ENCODE measurements at places on chromosomes 2 and 18. TPM values are rescaled to one million over a fixed set of nuclear protein-coding genes. Genes with fewer than 3 reads are reported as not detected.
A peak's percentile ranks its signal among the peaks of the same experiment; 100 is the strongest.

The SEMA4C gene
- total RNA-seq, result 29.7 TPM

The LIPG gene
- total RNA-seq, result 2.2 TPM

The GCC2 gene
- 39.8 TPM for total RNA-seq

The SPHKAP gene
- not detected for total RNA-seq

The VIL1 gene
- total RNA-seq, result under 0.01 TPM

The CHMP1B gene
- 63.7 TPM for total RNA-seq

The SEPTIN10 gene
- 101 TPM for total RNA-seq

The GLI2 gene
- 3.8 TPM for total RNA-seq

The HTR2B gene
- 5.3 TPM for total RNA-seq

The ABCG8 gene
- not detected for total RNA-seq

The DSG4 gene
- total RNA-seq, result not detected

The PPP1R1C gene
- total RNA-seq, result 0.29 TPM

The ANKRD36C gene
- total RNA-seq, result 42.7 TPM

The MROH2A gene
- not detected for total RNA-seq

GRCh38 chr18:25279556-25279955, 72.4 kb downstream of the ZNF521 start:
- DNase-seq, result no peak

DNA sequence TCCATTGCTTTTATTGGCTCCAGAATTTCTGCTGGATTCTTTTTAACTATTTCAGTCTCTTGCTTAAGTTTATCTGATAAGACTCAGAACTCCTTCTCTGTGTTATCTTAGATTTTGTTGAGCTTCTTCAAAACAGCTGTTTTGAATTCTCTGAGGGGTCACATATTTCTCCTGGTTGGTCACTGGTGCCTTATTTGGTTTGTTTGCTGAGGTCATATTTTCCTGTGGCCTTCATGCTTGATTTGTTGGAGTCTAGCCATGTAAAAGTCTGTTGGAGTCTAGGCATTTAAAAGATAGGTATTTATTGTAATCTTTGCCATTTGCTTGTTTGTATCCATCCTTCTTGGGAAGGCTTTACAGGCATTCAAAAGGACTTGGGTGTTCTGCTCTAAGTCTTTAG, 398.7 kb downstream of the DSEL start:
- no peak for DNase-seq

- DNase-seq, result no peak
These were observed 34.3 kb upstream of the RMP24 start for GRCh38 chr18:35938158-35938557.

GRCh38 chr2:219056896-219057708, 3.6 kb downstream of the IHH start:
- peak; percentile 72 for DNase-seq

DNA sequence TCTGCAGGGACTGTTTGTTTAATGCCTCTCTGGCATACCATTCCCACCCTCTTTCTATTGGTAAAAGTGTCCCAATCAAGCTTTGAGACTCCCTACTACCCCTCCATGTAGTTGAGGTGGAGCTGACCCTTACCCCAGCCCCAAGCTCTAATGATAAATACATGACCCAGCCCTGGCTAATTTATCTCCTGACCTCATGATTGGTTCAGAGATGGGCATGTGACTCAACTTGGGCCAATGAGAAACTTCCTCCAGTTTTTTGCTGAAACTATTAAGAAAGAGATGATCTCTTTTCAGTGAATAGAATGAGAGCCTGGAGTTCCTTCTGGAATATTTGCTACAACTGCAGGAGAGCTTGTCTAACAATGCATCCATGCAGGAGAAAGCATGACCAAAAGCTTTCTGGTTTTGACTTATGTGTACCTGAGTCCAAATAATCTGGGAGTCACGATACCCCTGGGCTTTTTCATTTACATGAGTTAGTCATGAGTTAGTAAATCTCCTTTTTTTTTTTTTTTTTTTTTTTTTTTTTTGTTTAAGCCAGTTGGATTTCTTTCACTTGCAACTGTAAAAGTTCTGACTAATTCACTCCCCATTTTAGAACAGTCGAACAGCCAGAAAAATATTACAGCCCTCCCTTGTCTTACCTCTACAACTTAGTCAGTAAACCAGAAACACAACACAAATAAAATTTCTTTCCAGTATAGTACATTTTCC, 66.5 kb upstream of the TLK1 start:
- DNase-seq, result no peak

DNA sequence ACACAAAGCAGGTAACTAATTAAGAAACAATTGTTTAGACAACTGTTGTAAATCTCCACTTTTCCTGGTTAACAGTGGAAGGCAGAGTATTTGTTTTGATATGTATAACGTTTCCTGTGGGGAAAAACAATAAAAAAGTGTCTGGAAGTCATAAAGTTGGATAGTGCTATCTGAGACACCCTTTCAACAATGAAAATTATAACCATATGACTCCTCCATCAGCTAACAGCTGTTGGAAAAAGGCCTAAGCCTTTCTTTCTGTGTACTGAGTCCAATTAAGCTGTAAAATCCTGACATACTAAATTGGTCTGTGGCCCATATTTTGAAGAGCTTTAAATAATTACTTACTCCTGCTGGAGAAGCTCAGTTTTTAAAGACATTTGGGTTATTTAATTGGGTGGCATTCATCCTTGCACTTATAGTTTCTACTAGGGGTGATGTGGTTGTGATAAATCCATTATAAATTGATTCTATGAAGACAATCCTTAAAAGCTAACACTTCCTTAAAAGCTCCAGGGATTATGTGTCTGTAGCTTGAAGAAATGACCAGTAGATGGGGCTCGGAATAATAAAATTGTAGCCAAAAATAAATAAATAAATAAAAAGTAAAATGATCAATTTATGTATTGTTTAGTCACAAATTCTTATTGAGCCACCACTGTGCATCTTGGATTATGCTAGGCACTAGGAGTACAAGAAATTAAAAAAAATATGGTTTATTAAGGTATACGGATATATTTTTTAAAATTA, 698.1 kb upstream of the NXPH2 start:
- no peak for DNase-seq

- DNase-seq, result peak; percentile 83
These were observed 764 bp downstream of the MBD2 start for GRCh38 chr18:54223568-54224241.

DNA sequence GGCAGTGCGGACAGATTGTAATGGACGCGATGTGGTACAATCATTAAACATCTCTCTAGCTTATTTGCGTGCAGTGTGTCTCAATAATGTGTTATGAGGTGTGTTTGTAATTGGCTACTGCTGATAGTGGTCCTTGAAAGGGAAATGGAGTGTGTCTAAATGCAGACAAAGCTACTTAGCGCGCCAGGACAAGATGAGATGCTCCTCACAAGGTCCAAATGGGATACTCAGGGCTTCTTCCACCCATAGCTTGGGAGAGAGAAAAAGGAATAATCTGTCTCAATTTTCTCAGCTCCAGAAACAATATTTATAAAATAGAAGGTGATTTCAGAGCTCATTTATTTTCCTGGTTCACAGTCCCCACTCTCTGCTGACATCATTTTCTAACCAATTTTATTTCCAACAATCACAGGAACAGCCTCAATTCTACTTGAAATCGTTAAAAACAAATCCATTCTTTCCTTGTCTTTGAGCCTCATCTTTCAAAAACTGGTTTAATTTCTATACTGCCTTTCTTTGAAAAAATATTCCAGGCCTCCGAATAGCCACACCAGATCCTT, 28.5 kb downstream of the GALNT14 start:
- no peak for DNase-seq

- no peak for DNase-seq
These were observed 96.7 kb upstream of the LMAN1 start for GRCh38 chr18:59455728-59456276.

DNA sequence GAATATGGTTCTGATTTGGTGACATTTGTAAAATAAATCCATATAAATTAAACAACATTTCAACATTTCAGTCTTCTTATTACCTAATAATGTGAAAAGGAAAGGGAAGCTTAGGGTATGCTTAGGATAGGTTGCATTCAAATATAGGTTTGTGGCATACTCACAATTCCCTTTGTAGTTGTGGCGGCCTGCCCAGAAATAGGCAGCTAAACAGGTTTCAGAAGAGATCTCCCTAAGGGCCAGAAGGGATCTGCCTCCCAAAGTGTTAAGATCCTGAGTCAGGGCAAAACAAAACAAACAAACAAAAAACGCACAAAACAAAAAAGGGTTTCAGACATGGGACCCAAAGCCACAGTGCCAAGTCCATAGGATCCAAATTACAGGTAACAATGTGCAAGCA, 41.4 kb upstream of the TCF7L1 start:
- DNase-seq, result no peak

- peak; percentile 34 for DNase-seq
These were observed 74.4 kb upstream of the CTDP1 start for GRCh38 chr18:79604913-79605880.

DNA sequence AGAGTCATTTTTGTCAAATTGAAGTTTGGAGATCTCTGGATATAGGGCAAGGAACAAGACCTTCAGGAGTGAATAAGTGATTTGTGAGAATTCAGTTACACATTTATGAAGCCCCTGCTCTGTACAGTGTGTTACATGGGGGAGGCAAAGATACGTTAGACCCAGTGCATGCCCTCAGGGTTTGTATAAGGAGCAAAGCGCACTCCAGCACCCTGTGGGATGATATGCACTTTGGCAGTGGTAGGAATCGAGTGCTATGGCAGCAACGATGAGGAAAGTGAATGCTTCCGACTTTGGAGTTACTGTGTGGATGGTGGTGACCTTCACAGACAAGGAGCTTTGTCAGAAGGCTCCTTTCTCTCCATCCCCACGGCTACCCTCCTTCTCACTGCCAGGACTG, 74.3 kb upstream of the ALPP start:
- no peak for DNase-seq

- DNase-seq, result no peak
These were observed 586.5 kb downstream of the EPHA4 start for GRCh38 chr2:220985561-220985960.

DNA sequence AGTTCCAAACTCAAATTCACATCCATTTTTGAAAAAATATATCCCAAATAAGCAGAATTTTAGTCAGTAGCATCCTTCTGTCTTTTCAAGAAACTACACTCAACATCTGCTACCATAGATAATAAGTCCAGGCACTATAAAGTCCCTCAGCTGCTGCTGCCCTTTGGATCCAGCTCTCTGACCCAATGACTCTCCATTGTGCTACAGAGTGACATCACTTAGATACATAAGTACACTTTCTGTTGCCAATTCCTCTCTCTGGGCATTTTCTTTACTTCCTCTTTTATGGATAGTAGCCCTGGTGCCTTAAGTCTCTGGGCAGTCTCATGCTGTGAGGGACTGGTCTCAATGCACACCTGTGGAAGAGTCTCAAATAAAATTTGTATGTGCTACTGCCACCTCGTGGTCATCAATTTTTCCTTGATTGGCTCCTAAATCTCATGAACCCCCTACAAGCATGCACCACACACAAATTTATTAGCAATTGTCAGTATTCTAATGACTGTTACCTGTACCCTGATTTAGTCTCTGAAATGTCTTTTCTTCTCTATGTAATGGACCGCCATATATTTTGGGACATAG, 219.2 kb downstream of the LRP1B start:
- DNase-seq, result no peak

GRCh38 chr18:58032233-58032632, 11.8 kb upstream of the NEDD4L start:
- no peak for DNase-seq

DNA sequence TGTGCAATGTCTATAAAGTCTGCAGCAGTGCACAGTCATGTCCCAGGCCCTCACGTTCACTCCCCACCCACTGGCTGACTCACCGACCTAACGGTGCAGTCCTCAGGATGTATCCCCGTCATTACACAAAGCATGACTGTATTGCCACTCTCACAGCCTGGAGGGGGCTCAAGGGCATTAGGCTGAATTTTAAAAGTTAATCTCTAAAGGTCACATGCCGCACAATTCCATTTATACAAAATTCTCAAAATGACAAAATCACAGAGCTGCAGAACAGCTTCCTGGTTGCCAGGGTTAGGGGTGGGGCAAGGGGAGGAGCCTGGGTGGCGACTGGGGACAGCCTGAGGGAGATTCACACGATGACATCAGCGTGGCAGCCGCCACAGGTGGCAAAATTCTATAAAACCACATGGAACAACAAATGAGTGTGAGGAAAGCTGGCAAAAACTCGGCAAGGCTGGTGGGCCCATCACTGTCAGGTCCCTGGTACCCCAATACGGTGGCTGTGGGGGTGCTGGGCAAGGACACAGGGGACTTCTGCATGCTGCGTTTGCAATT, 97.6 kb downstream of the NDUFA10 start:
- peak; percentile 98 for DNase-seq

GRCh38 chr2:233354500-233354924, 218 bp downstream of the DGKD start:
- DNase-seq, result no peak

DNA sequence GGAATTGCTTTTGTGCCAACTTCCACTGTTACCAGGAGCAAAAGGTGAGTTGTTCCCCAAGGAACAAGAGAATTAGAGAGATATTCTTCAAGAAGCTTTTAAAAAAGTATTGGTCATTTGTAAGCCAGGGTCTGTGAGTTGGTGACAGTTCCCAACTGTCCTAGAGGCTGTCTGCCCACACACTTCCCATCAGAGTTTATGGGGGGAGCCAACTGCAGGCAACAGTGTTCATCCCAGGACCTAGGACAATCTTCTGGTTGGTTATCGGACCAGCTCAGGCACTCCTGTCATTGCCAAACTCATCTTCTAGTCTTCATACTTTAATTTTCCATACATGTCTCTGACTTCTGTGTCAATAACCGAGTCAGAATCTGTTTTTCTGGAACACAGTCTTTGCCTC, 47.5 kb upstream of the SLC8A1 start:
- DNase-seq, result no peak

All from osteoblast (primary cell).